CMK (cell line): ENCODE measurements at places on chromosomes 16 and 17.

GRCh38 chr16:14175086-14175485 lies 104.0 kb downstream of the MRTFB start:
- no peak for DNase-seq

- no peak for DNase-seq
Measured at GRCh38 chr16:9152649-9153501, 61.4 kb downstream of the HAPSTR1 start.

GRCh38 chr17:37682007-37682406 lies 38.8 kb upstream of the DDX52 start:
- no peak for DNase-seq

- DNase-seq, result no peak
Measured at GRCh38 chr16:75062135-75062975, 54.2 kb downstream of the LDHD start.

GRCh38 chr16:57616876-57617275 lies 11.6 kb upstream of the ADGRG1 start:
- DNase-seq, result no peak

DNA sequence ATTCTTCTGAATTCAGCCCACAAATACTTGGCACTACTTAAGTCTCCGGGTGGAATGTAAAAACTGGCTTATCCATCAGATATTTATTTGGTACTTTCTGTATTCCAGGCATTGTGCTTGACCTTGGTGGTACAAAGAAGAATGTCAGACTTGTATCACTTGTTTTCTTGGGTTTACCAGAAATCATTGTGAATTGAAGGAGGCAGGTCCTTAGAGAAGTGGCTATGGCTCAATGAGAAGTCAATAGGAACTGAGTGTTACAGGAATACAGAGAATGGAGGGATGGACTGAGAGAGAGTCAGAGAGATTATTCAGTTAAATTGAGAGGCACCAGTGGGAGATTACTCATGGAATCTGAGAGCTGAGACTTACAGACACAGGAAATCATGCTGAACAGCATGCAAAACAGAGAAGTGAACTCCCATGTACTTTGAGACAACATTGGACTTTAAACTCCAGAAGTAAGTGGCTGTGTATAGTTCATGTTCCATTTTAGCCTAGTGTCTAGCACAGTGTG lies 704.1 kb downstream of the CDH11 start:
- DNase-seq, result no peak

DNA sequence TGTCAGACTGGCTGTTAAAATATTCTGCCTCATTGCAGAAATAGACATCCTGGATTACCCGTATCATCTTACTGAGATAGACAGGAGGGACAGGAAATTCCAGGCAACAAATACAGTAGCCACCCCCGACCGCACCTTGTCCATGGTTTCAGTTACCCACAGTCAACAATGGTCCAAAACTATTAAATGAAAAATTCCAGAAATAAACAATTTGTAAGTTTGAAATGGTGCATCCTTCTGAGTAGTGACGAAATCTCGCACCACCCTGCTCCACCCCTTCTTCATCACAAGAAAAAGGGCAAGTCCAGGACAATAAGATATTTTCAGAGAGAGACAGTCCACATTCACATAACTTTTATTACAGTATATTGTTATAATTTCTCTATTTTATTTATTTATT lies 23.6 kb upstream of the PRSS54 start:
- DNase-seq, result no peak

DNA sequence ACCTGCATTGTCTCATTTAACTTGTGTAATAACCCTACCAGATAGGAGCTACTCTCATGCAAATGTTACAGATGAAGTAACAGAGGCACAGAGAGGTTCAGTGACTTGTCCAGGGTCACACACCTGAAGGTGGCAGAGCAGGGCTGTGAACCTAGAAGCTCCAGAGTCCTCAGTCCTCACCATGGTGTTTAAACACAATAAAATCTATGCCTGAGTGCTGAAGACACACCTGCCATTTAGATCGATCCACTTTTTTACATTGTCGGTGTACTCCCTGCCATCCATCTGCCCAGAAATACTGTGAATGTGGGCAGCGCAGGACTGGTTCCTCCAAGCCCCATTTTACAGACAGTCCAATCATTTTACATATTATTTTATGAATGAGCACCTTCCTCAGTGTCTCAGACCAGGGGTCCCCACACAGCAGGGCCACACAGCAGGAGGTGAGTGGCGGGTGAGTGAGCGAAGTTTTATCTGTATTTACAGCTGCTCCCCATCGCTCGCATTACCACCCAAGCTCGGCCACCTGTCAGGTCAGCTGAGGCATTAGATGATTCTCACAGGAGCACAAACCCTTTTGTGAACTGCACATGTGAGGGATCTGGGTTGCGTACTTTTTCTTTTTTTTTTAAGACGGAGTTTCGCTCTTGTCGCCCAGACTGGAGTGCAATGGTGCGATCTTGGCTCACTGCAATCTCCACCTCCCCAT lies 5.6 kb downstream of the IL4R start:
- DNase-seq, result no peak
